ENCODE measurements at places on chromosomes 7 and 10. TPM values are rescaled to one million over a fixed set of nuclear protein-coding genes. Genes with fewer than 3 reads are reported as not detected.

GRCh38 chr10:33265621-33266020 lies 68.8 kb downstream of the NRP1 start:
- DNase-seq = no peak

- DNase-seq = peak; percentile 3
Measured at GRCh38 chr7:50068026-50068425, 25.0 kb downstream of the ZPBP start.

MRPL43 gene
- total RNA-seq = 42.0 TPM

GRCh38 chr7:112360681-112361080 lies 89.6 kb upstream of the IFRD1 start:
- DNase-seq = no peak

- no peak for DNase-seq
Measured at GRCh38 chr7:3146571-3147226, 103.0 kb upstream of the CARD11 start.

- no peak for DNase-seq
Measured at GRCh38 chr10:32314588-32314987, 32.4 kb downstream of the EPC1 start.

NME8 gene
- total RNA-seq = 0.10 TPM

HMX2 gene
- not detected for total RNA-seq

DNA sequence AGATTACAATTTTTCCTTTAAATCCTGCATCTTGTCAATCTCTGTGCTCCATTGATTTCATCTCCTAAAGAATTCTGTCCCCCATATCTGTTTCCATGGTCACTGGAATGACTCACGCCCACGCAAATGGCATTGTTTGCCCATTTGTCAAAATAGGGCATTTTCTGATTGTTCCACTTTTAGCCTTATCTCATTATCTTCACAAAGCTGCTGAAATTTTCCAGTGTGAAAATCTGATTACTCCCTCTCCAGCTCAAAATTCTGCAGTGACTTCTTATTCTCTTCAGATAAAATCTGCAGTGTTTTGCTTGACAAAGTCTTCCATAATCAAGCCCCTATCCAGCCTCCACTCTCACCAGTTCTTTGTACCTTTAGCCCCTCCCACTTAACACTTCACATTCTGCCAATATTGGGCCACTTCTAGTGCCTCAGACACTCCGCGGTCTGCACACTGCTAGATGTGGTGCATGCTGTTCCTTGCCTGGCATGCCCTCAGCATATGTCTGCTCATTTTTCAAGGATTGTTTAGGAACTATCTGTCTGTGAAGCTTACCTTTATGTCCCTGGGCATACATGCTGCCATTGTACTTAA lies 33.9 kb upstream of the CTTNBP2 start:
- no peak for DNase-seq

DNA sequence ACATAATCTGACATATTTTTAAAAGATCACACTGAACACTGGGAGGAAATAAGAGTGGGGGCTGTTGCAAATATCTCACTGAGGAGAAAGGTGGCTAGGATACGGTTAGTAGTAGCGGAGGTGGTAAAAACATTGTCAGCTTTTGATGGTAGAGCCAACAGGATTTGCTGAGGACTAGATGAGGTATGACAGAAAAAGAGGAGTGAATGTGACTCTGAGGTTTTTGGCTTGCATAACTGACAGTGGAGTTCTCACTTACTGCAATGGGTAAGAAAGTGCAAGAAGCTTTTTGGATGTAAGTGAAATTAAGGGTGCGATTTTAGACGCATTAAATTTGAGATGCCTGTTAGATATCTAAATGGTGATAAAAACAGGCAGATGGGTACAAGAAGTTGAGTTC lies 102.0 kb upstream of the MBL2 start:
- DNase-seq = no peak

DNA sequence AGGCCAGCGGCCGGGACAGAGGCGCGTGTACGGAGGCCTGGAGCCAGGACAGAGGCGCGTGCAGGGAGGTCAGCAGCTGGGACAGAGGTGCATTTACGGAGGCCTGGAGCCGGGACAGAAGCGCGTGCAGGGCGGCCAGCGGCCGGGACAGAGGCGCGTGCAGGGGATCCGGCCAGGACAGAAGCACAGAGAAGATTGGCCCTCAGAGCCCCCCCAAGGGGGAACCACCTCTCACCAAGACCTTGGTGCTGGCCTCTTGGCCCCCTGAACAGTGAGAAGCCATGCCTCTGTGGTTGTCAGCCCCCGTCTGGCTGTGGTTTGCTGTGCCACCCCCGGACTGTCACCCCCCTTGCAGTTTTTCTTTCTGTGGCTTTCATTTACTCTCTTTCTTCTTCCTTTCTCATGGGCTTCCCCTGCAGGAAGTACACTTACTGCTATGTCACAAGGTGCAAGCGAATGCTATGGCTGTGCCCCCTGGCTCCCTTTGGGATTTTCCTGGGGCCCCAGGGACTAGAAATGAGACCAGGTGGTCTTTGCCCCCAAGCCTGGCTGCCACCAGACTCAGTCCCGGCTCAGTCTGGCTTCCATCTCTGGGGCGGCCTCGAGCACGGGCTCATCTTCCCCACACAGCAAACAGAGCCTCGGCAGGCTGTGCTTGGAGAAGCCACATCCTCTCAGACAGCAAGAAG lies 41.1 kb downstream of the INSIG1 start:
- DNase-seq = no peak

DNA sequence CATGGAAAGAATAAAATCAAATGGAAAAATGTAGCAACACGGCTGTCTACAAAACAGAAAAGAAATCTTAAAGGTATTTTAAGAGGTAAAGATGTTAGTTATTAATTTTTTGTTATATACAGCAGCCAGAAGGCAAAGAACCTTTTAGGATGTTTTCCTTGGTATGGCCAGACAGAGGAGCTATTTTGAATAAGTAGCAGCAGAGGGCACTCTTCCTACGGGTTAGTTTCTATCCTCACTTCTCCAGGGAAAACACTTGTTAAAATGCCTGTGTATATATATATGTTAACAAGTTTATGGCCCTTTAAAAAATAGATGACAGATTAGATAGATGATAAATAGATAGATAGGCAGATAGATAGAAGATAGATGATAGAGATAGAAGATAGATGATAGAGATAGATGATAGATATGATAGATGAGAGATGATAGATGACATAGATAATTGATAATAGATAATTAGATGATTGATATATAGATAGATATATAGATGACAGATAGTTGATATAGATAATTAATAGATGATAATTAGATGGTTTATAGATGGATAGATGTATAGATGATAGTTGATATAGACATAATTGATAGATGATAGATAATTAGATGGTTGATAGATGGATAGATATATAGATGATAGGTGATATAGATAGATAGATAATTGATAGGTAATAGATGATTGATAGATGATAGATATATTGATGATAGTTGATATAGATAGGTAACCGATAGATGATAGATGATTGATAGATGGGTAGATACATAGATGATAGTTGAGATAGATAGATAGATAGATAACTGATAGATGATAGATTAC lies 57.8 kb upstream of the WIPF3 start:
- peak; percentile 76 for DNase-seq

GRCh38 chr7:139456511-139456910 lies 27.0 kb downstream of the KLRG2 start:
- no peak for DNase-seq

DNA sequence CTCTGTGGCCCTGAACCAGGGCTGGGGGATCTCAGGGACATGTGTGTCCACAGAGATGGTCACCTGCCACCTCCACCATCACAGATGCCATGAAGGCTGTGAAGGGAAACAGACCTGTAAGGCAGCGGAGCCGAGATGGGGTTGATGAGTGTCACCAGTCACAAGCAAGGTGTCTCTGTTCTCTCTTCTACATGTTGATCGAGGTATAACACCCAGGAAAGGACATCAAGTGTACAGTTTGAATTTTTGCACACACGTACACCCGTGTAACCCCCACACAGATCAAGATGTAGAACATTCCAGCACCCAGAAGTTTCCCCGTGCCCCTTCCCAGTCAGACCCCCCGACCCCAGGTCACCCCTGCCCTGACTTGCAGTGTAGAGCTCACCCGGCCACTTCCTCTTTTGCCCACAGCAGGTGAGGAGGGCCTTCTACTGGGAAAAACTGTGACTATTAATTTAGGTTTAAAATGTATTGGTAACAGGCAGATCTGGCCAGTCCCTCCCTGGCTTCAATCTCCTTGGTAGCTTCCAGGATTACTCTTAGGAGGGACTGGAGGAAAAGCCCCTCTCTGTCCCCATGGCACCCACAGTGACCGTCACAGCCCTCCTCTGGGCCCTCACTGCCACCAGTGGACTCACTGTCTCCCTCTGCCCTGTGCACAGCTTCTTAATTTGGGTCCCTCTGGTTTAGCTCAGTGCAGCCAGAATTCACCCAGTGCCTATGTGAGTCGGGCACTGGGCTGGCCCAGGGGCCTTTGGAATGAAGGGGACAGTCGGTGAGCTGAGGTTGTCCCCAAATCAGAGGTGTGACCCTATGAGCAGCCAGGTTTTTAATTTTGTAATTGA lies 108.2 kb downstream of the LHPP start:
- DNase-seq = no peak

CLRN3 gene
- not detected for total RNA-seq

PPA1 gene
- 83.2 TPM for total RNA-seq

PDZD8 gene
- total RNA-seq = 22.6 TPM

DNA sequence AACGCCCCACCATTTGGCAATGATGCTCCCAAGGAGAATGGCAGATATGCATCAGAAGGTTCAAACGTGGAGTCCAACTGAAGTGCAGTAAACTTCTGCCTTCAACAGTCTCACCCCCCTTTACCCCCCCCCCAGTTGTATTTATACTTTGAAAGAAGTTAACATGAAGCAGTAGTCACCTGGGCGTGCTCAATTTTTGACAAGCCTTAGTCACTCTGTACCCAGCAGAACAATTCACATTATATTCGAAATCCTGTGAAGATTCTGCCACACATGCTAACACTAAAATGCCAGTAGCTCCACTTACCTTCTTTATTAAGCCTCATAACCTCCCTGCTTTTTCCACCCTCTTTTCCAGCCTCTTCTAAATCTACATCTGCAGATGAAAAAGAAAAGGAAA lies 894 bp downstream of the ATXN7L1 start:
- DNase-seq = peak; percentile 11

TUBAL3 gene
- 0.31 TPM for total RNA-seq

GRCh38 chr10:31515819-31516402 lies 196.9 kb downstream of the ZEB1 start:
- no peak for DNase-seq

Measured in tongue (tissue), 3 donors.